ENCODE measurements at places on chromosomes 1 and 21.

GRCh38 chr1:184910691-184911091, 63.6 kb downstream of the NIBAN1 start:
- no peak for DNase-seq

DNA sequence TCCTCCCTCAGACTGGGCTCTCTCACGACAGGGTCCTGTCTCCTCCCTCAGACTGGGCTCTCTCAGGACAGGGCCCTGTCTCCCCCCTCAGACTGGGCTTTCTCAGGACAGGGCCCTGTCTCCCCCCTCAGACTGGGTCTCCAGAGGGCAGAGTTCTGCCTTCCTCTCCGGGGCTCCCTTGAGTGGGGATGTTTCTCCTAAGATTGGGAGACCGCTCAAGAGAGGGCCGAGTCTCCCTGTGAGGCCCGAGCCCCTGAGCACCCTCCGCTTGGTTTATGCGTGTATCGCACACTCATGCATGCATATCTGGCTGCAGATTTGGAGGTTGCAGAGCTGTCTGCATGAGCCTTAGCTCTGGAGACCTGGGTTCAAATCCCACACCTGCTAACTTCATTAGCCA, 39.3 kb upstream of the CSF3R start:
- DNase-seq = no peak

DNA sequence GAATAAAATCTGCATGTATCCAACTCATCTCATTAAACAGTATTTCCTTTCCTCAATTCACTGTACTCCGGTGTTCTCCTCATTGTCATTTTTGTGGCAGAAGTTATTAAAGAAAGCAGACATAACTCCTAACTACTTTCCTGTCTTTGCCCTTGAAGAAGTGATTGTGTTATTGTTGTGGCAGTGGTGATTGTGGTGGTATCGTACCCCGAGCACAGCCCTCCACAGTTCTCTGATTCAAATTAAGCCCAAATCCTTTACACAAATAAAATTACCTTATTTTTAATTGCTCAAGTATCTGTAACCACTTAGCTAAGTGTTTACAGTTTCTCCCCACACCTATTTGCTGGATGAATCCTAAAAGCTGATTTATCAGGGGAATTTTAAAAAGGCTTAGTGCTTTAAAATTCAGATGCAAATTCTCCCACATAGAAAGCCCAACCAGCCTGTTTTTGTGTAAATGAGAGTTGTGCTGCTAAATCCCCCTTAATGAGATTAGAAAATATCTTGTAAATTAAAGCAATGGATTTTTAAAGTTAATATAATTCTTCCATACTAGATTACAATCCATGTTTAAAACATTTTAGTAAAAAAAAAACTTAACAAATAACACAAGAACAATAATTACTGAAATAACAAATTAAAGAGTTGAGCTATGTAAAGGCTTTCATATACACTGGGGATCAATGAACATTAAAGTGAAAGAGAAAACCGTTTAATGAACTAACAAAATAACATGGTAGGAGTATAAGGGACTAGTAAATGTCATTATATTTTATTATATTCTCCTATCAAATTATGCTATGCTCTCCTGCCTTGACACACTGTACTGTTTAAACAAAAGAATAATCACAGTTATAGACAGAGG, 259.0 kb downstream of the NEGR1 start:
- no peak for DNase-seq

DNA sequence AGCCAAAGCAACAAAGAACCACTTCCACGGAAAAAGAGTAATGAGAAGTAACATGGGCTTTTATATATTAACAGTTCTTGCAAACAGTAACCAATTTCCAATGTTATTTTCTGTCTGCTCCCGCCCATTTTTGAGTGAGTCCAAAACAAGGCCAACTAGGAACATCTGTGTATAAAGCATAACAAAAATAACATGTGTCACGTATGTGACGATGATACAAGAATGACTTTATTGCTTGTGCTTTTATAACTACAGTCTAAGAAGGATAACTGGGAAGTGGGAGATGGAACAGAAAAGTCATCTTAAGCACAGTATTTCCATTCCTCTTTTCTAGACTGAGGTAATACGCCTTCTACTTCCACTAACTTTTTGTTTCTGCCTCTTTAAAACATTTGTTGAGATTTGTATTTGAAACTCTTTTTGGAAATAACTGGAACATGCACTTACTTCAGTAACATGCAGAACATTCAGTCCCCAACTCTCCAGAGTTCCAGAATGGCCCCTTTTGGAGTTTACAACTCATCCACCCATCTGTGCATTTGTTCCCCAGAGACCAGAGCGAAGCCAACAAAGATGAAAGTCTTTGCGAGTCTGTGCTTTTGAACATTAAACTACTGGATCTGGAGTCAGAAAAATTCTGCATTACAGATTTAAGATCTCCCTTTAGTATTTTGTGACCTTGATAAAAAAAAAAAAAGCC, 143.0 kb upstream of the ZRANB2 start:
- no peak for DNase-seq

GRCh38 chr21:16536140-16536539, 806.4 kb downstream of the USP25 start:
- no peak for DNase-seq

DNA sequence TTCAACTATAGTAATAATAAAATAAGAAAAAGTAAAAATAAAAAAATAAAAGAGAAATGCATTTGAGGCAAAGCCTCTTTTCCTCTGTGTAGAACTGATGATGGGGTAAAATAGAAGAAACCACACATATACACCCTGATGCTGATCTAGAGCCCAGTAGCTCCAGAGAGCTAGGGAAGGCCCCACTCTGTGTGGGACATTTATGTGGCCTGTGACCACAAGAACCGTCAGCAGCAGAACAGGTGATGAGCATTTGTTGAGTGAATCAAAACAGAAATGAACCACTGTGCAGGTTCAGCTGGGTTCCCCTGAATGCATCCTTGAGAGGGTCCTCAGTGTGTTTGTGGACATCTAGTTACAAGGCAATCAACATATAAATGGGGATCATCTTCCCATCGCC, 221.8 kb upstream of the HOOK1 start:
- no peak for DNase-seq

DNA sequence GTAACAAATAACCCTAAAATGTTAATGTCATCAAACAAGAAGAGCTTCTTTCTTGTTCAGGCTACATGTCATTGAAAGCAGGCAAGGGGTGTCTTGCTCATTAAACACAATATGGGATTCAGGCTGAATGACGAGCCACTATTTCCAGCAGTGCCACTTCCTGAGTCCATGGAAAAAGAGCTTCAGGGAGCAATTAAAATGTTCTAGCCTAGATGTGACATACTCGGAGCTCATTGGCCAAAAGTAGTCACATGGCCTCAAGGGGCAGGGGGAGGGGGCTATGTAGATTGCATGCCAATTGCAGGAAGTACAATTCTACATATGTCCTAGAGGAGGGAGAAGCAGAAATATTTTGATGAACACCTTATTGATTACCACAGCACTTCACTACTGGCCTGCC, 685.3 kb upstream of the ADGRL2 start:
- no peak for DNase-seq

DNA sequence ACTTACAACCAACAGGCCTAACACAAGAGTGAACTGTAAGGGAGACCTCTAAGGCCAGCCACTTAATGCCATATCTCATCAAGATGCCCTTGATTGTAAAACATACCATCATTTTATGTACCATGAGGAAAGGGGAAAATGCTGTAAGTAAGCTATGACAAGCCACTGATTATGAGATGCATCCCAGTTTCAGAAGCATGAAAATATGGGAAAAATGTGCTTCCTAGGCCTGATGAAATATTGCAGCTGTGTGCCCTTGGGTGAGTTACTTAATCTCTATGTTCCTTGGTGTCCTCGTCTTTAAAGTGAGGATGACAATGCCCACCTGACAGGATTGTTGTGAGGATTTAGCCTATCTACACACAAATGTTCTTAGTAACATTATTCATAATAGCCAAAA, 28.9 kb downstream of the H3-3A start:
- DNase-seq = no peak

GRCh38 chr1:43382027-43382779, 7.4 kb downstream of the MED8 start:
- DNase-seq = no peak

- DNase-seq = no peak
Measured at GRCh38 chr1:226728448-226728847, 10.6 kb downstream of the ITPKB start.

- DNase-seq = no peak
Measured at GRCh38 chr21:35164380-35164779, 115.3 kb upstream of the RUNX1 start.

DNA sequence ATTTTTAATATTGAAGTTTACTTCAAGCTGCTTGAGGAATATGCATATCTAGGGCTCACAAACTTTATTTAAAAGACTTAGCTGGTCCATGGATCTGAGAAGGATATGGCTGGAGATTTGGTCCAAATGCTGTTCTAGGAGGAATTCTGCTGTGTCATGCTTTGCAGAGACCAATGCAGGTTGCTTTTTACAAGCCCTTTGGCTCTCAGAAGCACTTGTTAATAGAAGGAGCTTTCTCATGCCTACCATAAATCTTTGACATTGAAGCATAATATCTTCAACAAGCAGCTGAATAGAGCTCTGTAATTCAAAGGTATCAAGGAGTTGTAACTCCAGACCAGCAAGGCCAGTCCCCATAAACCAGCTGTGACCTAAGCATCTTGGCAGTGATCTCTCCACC, 299.1 kb downstream of the HHAT start:
- DNase-seq = no peak

GRCh38 chr1:205441716-205442050, 14.2 kb downstream of the BLACAT1 start:
- DNase-seq = no peak

- DNase-seq = no peak
Measured at GRCh38 chr21:29114765-29115500, 15.5 kb upstream of the MAP3K7CL start.

- no peak for DNase-seq
Measured at GRCh38 chr1:218430346-218430745, 85.2 kb downstream of the TGFB2 start.

DNA sequence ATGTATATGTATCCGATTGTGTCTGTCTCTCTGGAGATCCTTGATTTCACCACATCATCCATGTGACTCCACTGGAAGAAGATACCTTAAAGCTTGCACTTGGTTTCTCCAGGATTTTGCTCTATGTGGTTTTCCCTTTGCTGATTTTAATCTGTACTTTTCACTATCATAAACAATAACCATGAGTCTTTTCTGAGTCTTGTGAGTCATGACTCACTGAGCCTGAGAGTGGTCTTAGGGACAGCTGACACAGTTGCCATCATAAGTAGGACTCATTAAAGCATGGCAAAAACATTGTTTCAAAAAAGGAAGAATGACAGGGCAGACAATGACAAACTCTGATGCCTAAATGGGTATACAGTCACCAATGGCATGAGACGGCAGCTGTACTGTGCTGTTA, 226.2 kb downstream of the AKT3 start:
- DNase-seq = no peak

DNA sequence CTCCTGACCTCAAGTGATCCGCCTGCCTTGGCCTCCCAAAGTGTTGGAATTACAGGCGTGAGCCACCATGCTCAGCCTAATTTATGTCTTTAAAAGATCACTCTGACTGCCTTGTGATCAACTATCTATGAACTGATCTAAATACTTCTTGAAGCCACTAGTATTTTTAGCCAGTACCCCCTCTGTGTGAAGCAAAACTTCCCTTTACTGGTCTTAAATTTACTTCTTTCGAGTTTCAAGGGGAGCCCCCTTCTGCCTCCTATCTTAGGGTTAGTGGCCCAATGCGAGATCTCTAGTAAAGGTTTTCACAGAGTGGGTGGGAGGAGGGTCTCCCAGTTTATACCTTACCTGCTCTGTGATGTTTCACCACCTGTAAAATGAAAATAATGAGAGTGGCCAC, 66.1 kb upstream of the RPL11 start:
- no peak for DNase-seq

- DNase-seq = no peak
Measured at GRCh38 chr1:30726236-30726635, 2.9 kb upstream of the MATN1 start.

DNA sequence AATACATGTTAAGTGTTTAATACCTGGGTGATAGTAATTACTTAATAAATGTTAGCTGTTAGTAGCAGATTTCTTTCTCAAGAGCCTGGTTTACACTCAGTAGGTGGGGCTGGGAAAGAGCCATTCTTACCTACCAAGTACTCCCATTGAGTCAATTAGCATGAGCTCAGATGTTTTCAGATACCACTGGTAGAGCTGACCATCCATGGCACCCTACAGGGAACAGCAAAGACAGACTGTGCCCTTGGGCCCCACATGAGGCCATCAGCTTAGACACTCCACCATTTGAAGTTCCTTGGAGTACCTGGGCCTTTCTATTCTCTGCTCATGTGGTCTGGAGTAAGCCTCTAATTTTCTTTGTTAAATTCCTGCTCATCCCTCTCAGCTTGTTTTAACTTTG, 179.3 kb downstream of the CACNA1E start:
- DNase-seq = no peak

- no peak for DNase-seq
Measured at GRCh38 chr1:109631513-109632505, 12.2 kb downstream of the AMPD2 start.

DNA sequence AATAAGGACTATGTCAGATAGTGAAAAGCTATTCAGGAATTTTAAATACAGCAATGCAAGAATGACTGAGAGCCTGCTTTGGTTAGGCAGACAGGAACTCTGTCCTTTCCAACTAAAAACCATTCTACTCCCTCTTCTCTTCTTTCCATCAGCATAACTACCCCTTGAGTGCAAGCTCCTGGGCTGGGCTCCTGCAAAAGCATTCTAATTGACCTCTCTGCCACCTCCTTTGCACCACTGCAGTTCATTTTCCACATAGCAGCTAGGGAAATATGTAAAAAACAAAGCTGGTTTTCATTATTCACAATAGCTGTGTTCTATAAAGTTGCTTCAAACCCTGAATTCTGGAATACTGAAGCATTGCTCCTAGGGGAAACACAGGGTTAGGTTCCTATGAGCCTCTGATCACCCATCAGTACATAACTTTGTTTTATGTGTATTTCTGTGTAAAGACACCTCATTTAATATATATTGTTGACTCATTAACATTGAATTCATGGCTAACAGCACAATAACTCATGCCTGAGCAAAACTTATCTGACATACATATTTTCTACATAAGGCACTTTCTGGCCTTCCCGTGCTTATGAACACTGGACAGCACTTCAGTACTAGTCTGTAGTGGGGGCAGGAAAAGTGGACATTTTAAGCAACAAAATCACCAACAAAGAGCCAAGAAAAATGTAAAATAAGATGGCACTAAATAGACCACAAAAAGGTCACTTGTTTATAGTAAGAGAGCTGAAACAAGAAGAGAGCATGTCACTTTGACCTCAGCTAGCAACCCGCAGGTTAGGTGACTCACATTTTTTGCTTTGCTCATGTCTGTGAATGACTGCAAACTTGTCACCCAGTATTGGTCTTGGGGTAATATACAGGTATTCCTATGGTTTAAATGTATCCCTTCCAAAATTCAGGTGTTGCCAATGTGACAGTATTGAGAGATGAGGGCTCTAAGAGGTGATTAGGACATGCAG, 57.9 kb upstream of the IRF2BP2 start:
- no peak for DNase-seq
